Right lobe of liver (tissue), 6 donors: ENCODE measurements at places on chromosomes 2 and 18.
A peak's percentile ranks its signal among the peaks of the same experiment; 100 is the strongest.

DNA sequence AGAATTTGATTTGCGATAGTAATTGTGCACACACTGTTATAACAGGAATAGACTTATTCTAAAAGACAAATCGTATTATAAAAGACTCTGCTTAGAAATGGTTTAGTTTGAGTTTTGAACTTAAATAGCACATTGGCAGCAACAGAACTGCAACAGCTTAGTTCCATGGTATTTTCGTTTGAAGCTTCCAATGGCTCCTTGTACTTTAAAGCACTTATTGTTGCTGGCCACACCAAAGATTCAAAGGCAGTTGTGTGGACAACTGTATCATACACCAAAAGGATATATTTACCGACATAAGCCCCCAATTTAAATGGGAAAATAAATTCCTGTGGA is 627 bp downstream of the WIPF1 start:
- no peak for DNase-seq

DNA sequence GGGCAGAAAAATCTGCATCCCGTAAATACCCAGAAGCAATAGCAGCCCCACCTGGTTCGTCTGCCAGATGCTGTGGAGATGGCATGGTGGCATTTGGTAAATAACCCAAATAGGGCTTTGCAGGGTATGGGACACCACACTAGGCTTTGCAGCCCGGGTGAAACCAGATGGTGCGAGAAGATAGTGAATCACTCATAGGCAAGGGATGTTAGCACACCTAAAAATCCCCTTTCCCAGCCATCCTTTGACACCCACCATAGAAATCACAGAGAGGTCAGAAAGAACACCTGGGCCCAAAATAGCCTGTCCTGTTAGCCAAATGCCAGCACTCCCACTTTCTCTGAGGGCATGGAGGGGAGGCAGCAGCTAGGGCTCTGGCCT is 47.6 kb downstream of the BCL11A start:
- no peak for DNase-seq

DNA sequence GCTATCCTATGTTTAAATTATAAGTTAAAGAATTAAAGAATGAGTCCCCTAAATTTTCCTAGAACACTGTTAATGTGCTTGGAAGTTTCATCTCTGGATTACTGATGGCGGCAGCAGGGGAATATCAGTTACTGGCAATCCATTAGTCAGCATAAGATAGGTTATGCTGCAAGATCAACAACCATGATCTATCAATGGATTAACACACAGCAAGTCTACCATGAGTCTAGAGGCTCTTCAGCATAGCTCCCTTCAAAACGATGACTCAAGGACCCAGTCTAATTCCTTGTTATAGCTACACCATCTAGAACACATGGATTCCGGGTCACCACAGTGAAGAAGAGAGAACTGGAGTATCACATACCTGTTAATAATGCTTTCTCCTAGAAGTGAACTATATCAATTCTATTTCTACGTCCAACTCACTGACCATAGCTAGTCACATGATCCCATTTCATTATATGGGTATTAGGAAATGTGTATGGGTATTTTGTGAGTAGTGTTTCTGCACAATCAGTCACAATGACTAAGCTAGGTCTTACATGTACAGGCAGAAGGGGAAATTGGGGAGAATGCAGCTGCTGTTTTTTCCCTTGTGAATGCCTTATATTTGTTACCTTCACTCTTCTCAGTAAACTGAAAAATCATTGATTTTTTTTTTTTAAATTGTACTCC is 108.3 kb upstream of the MAPRE2 start:
- no peak for DNase-seq

DNA sequence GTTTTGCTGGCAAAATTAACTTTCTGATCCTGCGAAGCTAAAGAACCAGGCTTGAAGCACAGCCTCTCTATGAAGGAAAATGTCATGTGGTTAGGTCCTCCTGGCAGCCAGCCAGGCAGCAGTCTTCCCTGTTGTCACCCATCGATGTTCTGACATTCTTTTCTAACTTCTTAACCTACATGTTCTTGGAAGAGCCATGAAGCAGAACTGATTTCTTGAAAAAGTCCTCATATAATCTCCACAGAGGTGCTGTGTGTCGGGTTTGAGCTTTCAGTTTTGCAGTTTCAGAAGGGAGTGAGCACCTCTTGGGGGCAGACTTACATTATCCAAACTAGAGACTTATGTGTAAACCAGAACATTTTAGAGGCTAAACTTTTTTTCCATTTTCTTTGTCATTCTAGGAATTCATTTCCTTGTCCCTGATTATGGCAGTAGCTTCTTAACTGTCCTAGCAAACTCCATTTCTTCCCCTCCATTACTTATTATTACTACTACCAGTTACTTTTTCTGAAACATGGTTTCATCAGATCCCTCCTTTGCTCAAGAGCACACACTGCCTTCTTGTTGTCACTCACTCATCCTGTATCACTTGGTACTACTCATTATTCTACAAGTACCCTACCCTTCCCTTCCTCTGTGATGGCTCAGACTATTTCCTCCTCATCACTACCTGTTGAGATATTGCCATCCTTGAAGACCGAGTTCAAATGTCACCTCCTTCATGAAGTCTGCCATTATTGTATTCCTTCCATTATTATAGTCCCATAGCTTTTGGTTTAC is 31.1 kb downstream of the DOK1 start:
- peak; percentile 31 for DNase-seq

DNA sequence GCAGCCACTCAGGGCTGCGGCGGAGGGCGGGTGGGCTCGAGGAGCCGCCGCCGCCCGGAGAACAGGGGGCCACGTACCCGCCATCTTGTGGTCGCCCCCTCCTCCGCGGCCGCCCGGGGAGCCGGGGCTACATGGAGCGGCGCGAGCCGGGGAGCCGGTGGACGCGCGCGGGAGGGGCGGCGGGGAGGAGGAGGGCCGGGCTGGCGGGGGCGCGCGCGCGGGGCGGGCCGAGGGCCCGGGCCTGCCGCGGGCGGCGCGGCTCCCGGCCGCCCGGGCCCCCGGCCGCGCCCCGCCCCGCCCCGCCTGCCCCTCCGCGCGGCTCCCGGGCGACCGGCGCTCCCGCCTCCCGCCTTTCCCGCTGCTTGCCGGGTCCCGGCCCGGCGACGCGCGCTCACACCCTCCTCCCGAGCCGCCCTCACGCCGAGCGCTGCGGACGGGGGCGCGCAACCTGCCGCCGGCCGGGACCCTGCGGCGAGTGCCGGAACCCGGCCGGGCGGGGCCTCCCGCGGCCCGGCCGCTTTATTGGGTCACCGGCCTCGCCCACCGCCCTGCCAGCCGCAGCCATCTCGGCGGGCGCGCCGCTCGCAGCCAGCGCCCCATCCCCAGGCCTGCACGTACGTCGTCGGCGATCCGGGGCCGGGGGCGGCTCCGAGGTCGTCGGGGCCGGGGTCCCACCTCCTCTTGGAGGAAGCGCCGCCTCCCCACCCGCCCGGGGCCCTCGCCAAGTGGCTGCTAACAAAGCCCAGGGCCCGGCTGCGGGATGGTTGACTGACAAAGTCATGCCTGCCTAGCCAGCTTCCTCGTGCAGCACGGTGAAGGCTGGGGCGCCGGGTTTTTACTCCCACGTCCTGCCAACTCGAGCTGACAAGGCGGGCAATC is at the start of gene PPP4R1:
PPP4R1 (minus strand) TSS at position 159 of the 879 bp plus-strand sequence; CDS start at position 84, 75 bp downstream.
- peak; percentile 86 for DNase-seq

DNA sequence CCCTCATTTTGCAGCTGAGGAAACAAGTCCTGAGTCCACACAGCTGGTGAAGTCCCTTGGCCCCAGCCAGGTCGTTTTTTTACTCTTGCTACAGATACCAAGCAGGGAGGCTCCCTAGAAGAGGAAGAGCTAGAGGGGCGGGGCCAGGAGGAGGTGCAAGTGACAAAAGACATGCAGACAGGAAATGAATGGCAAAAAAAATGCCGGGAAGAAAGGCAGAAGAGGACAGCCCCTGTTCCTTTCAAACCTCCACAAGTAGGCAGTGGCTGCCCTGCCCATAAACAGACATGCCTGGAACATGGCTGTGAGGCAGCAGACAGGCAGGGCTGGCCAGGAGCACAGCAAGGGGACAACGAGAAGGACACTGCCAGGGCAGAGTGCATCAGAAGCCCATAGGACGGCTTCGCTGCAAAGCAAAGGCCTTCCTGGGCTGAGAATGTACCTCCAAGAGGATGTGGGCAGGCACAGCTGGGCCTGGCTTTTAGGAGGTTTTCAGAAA is 108.7 kb downstream of the ZBTB7C start:
- no peak for DNase-seq

GRCh38 chr2:20643060-20643459 is 7.8 kb downstream of the HS1BP3 start:
- no peak for DNase-seq

DNA sequence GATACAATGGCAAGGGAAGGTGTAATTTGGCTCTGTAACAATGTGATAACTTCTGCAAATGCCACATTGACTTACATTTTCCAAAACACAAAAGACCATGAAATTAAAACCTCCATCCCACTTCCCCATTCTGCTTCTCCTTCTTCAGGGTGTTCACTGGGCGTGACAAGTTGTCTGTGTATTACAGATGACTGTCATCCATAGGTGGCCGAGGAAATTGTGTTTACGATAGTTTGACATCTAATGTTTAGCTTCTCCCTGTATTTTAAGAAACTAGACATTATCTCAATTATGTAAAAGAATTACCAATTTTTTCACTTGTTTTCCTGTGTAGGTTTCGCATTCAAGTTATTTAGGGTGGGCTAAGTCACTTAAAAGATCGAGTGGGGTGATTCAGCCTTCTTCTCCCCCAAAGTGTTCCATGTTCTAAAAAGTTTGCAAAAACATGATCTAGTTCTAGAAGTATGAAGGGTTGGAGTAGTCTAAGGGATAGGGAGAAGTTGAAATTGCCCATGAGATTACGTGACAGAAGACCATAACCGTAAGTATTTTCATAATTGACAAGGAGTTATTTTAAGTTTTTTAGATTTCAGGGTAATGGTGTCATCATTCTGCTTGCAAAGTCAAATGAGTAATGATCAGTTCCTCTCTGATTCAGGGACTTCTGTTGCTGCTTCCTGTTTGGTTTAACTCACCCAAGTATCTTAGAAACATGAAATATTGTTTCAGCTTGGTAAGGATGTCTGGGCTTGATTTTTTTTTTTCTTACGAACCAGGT is 25.2 kb upstream of the CYTIP start:
- no peak for DNase-seq

GRCh38 chr18:34222307-34223163 is 2.2 kb downstream of the NOL4 start:
- DNase-seq = no peak

- peak; percentile 70 for DNase-seq
Observed at GRCh38 chr2:35410431-35411061, 945.0 kb upstream of the CRIM1 start.

- DNase-seq = peak; percentile 27
Observed at GRCh38 chr2:239898292-239898925, 126.7 kb downstream of the NDUFA10 start.

- DNase-seq = no peak
Observed at GRCh38 chr2:178874529-178875240, 67.5 kb upstream of the TTN start.

DNA sequence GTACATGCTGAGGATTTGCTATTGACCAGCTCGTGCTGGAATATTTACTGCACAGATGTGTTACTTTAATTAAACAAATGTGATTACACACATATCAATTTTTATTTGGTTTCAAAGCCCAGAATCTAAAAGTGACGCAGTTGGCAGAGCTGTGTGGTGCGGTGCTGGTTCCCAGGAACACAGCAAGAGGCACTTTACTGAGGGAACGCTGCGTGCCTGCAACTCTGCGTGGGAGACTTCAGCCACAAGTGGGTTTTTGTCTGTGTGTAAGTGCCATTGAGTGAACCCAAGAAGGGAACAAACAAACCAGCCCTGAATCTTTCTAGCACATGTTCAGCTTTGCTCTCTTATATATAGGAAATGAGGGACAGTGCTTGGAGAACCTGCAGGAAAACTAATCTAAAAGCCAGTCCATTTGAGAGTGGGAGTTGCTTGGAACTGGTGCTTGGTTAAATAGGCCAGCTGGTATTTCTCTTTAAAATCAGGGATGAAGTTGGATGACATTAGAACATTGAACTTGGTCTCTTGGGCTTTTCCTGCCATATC is 196.6 kb upstream of the CELF4 start:
- DNase-seq = no peak

DNA sequence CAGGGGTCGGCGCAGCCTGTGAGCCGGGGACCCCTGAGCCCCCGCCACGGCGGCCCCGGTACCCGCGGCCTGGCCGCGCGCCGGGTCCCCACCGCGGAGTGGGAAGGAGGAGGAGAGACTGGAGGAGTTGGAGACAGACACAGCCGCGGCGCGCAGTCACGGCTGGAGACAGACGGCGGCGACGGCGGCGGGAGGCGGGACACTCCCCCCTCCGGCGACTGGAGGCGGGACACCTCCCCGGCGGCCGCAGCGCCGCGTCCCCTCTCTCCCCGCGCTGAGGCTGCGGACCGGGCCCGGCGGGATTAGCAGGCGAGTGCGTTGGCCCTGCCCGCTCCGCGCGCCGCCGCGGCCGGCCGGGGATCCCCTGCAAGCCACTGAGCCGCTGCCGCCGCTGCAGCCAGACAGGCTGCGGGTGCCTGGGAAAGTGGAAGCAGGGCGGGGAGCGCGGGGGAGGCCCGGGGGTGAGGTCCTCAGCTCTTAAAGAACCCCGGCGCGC is 1.0 kb upstream of the LDLRAD4 start:
- DNase-seq = peak; percentile 76

GRCh38 chr2:239365782-239366435 is 34.9 kb downstream of the HDAC4 start:
- DNase-seq = no peak

GRCh38 chr2:77521931-77522470 is at the start of gene LRRTM4:
Gene LRRTM4 (minus strand): TSS chr2:77522376.
- DNase-seq = no peak

DNA sequence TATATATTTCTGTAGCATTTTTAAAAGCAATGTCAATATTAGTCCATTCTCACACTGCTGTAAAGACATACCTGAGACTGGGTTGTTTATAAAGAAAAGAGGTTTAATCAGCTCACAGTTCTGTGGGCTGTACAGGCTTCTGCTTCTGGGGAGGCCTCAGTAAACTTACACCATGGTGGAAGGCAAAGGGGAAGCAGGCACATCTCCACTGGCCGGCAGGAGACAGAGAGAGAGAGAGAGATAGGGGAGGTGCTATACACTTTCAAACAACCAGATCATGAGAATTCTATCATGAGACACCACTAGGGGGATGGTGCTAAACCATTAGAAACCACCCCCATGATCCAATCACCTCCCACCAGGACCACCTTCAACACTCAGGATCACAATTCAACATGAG is 43.1 kb downstream of the CHMP3 start:
- no peak for DNase-seq

GRCh38 chr18:59765343-59765742 is 68.1 kb upstream of the CCBE1 start:
- DNase-seq = no peak

GRCh38 chr18:42706618-42707017 is 408.9 kb downstream of the RIT2 start:
- no peak for DNase-seq
